ENCODE measurements at places on chromosomes 1 and 21. TPM values are rescaled to one million over a fixed set of nuclear protein-coding genes. Genes with fewer than 3 reads are reported as not detected.

DNA sequence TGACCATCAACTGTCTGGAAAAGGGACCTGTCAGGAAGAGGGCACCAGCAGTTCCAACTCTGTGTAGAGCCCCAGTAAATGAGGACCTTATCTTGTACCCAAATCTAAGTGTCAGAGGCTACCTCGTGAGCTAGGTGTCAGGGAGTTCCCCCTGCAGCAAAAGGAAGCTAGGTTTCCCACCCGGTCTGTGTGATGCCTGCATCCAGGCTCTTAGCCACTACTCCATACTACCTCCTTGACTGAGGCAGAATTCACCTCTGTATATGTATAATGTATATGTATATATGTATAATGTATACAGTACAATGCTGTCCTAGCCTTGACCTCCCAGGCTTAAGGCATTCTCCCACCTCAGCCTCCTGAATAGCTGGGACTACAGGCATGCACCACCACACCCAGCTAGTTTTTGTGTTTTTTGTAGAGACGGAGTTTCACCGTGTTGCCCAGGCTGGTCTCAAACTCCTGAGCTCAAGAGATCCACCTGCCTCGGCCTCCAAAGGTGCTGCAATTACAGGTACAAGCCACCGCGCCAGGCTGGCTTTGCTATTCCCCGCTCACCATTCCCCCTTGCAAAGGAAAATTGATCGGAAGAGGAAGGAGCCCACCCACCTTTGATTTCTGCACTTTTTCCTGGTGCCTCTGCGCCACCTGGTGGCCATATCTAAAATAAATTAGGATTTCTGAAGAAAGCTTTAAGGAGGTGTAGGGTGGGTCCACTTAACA is 15.7 kb upstream of the LUZP1 start:
- DNase-seq, result peak; percentile 60

- no peak for DNase-seq
Observed at GRCh38 chr21:28540514-28540913, 452.2 kb downstream of the LTN1 start.

- DNase-seq, result no peak
Observed at GRCh38 chr1:2595812-2596529, 9.4 kb downstream of the PRXL2B start.

- peak; percentile 79 for DNase-seq
Observed at GRCh38 chr1:94755675-94756074, 64.5 kb upstream of the SLC44A3 start.

Gene MASP2
- not detected for total RNA-seq

Gene E2F2
- total RNA-seq, result 7.3 TPM

Gene CALML6
- total RNA-seq, result not detected

All from SJSA1 (cell line).